ENCODE measurements at places on chromosomes 2 and 18. TPM values are rescaled to one million over a fixed set of nuclear protein-coding genes. Genes with fewer than 3 reads are reported as not detected.

The SNORC gene
- total RNA-seq, result 0.71 TPM

The ESCO1 gene
- 15.0 TPM for total RNA-seq

- no peak for DNase-seq
Measured at GRCh38 chr18:47286776-47287410, 35.4 kb upstream of the SKOR2 start.

DNA sequence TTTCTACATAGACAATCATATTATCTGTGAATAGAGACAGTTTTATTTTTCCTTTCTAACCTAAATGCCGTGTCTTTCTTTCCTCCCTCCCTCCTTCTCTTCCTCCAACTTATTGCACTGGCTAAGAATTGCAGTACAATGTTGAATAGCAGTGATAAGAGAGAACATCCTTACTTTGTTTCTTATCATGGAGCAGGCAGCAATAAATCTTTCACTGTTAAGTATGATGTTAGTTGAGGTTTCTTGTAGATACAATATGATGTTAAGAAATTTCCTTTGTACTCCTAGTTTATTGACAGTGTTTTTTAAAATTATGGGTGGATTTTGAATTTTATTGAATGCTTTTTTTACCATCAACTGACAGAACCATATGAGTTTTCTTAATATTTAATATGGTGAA is 6.0 kb downstream of the LYPD6B start:
- DNase-seq, result no peak

- DNase-seq, result peak; percentile 2
Measured at GRCh38 chr2:55587-56448, 9.5 kb upstream of the FAM110C start.

DNA sequence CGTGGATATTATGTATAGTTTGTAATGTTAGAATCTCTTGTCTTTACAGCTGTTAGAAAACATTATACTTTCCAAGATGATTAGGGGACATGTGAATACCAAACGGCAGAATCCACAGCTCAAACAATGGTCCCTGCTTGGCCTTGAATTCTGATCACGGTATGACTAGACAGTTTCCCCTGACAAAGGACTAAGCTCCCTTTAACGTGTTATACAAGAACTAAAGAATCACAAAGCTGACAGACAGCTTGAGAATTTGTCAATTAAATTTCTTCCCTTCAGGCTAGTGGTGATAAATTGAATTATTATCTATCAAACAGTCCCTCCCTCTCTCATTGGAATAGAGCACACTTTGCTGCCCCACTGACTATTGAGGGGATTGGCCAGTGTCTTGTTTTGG is 359.2 kb upstream of the ID2 start:
- no peak for DNase-seq

DNA sequence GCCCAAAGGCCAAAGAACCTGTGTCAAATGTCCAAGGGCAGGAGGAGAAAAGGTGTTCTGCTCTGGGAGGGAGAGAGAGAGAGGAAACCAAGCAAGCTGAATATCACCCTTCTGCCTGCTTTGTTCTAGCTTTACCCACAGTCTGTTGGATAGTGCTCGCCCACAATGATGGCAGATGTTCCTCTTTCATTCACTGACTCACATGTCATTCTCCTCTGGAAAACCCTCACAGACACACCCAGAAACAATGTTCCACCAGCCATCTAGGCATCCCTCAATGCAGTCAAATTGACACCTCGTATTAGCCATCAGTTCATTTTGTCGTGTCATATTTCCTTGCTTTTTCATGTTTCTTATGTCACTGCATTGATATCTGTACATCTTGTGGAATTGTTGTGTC is 150.3 kb downstream of the UBR3 start:
- DNase-seq, result no peak

DNA sequence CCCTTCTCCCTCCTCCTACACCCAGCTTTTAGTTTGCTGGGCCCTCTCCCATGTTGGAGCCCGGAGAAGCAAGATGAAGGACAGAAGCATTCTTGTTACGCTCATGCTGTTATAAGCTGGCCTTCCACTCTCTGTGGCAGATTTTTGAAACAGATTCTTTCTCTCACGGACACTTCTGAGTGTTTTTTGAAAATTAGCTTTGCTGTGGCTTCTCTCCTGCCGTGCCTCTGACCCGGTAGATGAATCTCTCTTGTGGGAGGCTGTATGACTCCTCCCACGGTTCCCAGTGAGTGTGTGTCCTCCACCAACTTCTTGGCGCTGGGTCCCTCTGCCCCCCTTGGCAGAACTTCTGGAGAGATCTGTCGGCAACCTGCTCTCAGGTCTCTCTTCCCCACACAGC is 269.3 kb upstream of the MYT1L start:
- no peak for DNase-seq

GRCh38 chr2:142535311-142535710 is 342.2 kb upstream of the KYNU start:
- DNase-seq, result no peak
